ENCODE measurements at places on chromosomes 5 and 9.

- DNase-seq = no peak
These were observed 211.5 kb downstream of the MED10 start for GRCh38 chr5:6166698-6167394.

DNA sequence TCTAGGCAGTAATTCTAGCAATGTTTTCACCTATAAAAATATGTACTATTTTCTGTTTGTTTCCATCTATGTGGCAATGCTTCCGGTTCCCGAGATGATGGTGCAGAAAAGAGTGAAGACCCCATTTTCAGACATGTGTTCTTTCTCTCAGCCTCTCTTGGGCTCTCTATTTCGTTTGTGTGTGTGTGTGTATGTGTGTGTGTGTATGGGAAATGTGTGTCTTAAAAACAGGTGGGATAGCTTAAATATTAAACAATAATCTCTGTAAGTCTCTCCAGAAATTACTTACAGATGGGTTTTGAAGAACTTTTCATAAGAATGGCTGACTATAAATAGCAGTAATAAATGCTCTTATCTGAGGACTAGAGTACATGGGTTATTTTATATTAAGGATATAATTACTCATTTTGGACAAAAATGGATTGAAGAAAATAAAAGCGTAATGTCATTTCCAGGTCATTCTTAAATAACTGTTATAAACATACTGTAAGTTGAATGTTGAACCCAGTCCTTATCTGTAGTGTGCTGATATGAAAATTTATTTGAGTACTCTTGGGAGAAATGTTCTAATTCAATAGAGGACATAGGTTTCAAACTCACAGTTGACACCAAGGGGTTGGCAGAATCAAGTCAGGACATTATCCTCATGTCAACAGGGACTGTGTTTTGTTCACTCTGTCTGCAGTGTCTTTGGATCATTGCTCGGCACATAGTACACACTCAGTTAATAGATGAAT, 31.1 kb downstream of the PCSK5 start:
- no peak for DNase-seq

DNA sequence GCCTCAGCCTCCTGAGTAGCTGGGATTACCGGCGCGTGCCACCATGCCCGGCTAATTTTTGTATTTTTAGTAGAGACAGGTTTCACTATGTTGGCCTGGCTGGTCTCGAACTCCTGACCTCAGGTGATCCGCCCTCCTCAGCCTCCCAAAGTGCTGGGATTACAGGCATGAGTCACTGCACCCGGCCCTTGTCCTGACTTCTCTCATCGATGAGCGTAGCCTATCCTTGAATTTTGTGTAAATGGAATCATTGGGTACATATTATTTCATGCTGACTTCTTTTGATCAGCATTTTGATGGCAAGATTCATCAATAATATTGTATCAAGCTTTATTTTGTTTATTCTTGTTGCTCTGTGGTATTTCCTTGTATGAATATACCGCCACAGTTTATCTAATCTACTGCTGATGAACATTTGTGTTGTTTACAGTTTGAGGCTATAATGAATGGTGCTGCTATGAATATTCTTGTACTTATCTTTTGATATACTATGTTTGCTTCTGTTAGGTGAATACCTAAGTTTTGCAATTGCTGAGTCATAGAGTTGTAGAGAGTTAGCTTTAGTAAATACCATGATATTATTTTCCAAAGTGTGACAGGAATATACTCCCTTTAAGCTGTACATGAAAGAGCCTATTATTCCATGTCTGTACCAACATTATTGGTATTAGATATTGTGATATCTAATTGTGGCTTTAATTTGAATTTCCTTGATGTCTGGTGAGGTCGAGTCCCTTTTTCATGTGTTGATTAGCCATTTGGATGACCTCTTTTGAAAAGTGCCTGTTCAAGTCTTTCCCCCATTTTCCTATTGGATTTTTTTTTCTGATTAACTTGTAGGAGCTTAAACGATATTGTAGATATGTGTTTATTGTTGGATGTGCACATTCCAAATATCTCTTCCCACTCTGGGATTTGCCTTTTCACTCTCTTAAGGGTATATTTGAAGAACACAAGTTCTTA, 107.5 kb downstream of the RGS3 start:
- no peak for DNase-seq

DNA sequence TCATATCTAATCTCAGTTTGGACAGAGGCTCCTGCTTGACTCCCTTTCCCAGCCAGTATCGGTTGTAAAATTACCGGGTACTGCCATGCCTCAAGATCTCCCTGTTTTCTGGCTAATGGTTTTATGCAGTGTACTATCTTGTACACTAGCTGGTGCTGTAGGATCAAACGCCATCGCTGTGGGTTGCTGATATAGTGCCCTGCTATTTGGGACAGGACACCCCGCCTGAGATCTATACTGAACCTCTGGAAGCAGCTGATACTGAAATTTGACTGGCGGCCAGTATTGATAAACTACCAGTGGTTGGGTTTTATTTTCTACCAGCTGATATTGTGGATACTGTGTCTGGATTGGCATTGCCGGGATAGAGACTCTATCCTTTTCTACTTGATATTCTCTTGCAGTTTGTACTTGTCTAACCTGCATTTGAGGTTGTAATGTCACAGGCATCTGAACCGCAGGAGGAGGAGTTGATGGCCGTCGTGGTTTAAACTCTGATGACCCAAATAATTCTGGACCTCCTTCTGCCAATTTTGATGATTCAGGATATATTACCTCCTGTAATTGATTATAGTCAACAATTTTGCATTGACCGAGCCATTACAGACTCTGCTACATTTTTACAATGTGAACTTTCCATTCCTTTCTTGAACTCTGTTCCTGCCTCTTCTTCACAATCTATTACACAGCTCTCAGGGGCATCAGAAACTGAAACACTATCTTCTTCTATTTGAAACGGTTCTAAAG, 112.5 kb upstream of the LARP1 start:
- DNase-seq = peak; percentile 55

GRCh38 chr5:17340819-17341218, 123.4 kb downstream of the BASP1 start:
- DNase-seq = no peak

DNA sequence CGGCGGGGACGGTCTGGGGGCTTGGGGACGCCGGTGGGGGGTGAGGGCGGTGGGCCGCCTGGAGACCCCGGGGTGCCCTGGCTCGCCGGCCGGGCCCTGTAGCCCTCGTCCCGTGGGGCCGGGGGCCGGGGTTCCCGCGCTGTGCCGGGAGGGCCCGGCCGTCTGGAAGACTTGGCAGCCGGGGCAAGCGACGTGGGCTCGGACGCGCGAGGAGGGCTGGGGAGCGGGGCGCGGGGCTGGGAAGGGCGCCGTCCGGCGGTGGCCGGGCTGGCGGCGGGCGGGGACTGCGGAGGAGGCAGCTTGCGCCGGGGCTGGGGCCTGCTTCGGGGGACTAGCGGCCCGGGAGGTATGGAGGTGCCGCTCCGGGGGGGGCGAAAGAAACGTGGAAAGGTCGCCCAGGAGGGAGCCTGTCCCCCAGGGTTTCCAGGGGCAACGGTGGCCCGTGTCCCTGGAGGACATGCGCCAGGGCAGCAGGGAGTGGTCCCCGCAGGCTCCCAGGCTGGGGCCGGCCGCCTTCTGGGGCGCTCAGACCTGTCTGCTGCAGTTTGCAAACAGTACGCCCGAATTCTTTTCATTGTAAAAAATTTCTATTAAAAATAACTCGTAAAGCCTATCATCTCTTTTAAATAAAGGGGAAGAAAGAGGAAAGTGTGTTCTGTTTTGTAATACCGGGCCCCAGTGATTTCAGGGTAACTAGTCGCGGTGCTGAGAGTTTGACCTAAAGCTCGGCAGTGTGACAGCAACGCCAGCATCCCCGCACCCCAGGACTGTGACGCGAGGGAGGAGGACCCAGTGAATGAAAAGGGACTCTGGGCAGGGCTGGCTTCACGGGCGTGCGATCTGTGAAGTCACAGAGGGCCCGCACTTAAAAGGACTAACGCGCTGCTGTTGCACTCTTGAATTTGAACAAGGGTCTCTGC, 752 bp upstream of the ANKH start:
- DNase-seq = peak; percentile 78

DNA sequence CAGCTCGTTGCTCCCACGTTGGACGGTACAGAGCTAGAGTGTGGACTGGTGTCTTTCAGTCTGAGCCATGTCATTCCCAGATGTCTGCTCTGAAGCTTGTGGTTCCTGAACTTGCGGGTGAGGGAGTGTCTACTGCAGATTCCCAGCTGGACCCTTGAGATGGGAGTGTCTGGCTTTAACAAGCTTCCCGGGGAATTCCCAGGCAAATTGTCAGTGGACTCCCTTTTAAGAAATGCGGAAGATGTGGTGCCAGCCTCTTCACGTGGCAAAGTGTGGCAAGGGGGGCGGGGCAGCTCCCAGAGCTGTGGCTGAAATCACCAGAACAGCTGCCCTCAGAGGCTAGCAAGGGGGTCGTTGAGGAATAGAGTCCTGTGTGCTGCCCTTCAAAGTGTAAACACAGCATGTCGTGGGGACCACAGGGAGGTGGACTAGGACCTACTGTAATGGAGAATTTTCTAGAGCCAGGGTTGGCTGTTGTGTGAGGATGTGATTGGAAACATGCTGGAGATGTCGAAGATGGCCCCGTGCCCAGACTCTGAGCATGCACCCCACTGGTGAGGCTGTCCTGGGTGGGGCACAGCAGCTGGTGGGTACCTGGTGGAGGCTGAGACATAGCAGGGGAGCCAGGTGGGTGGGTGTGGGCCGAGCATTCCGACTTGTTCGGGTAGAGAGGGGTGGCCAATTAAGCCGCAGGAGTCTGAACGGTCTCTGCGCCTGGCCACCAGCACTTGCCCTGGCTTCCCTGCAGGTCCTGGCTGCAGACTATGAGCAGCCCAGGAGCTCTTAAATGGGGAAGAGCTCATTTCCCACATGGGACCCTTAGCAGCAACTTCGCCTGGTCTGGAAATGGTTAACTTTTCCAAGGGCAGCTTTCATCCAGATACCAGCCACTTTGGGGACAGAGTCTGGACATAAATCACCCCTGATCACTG, 37.4 kb downstream of the PRRX2 start:
- peak; percentile 97 for DNase-seq

DNA sequence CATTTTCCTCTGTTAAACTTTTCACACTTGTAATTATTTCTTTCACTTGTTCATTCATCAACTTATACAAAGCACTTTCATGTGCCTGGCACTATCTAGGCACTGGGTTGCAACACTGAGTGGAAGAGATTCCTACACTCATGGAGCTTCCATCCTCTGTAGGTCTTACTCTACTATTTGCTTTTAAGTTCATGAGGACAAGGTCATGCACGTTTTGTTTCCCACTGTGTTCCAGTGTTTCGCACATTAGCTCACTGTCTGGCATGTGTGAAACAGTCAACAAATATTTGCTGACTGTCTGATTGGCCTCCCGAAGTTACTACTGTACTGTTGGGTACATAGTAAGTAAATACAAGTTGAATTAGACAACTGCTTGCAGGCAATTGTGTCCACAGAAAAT, 87.9 kb upstream of the IFNK start:
- DNase-seq = no peak

DNA sequence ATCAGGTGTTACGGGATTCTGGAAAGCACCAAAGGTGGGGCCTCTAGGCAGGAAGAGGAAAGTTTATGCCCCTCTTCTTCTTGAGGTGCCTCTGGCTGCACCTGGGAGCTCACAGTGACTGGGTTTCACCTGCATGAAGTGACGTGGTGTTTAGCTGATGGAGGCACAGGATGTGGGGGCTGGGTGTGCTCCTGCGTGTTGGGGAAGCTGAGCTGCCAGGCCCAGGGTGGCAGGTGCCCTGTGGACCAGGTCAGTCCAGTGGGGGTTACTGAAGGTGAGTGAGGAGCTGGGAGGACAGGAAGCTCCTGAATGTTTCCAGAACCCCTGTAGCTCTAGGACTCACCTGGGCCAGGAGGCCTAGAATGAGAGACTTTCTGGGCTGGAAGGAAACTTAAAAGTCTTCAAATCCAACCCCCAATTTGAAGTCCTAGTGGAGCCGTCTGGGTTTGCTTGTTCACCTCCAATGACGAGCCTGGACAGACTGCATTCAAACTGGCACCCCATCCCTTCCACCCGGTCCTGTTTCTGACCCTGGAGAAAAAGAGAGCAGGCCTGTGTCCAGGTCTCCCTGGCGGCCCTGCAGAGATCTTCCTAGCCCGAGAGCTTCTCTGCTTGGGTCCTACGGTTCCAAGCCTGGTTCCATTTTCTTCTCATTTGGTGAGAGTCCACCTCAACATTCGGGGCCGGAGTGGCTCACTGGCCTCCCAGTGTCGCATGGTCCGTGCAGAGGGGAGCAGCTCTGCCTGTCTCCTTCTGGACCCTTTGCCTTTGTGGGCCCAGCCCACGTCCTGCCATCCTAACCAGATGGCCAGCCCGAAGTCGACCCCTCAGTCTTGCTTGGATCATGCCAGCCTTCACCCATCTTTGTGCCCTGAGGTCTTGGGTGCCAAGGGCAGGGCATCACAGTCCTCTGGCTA, 22.3 kb downstream of the TRAF1 start:
- DNase-seq = no peak

- no peak for DNase-seq
These were observed 99.3 kb downstream of the RGS3 start for GRCh38 chr9:113562653-113563381.

GRCh38 chr9:89765211-89765946, 160.6 kb downstream of the GADD45G start:
- no peak for DNase-seq

GRCh38 chr5:148381906-148382305, 1.9 kb upstream of the FBXO38 start:
- no peak for DNase-seq

- DNase-seq = no peak
These were observed 56.1 kb downstream of the KCNT1 start for GRCh38 chr9:135758056-135758455.

DNA sequence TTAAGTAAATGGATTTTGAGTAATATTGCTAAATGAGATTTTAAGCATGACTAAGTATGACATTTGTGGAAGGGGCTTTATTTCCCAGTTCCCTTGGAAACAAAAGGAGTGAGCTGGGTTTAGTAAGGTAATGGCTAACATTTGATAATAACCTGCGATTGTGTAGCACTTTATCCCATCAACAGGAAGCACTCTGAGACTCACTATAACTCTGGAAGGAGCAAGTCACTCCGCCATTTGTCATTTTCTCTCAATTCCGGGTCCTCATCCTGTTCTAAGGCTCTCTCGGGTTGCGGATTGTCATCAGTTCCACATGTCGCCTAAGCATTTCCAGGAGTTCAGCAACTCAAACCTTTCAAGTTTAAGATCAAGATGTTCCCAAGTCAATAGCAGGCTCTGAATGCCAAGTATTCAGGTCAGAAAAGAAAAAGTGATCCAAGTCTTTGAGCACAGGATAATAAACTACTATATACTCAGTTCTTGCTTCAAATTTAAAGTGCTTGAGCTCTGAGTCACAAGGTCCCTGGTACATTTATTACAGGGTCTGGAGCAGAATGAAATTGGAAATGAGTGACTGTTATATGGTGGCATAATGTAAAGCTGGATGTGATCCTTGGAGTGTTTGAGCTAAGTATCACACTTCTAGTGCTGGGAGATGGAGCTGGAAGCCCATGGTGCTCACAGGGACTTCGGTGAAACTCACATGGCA, 39.3 kb downstream of the CAPSL start:
- no peak for DNase-seq

GRCh38 chr5:136529081-136529480, 163.7 kb upstream of the TRPC7 start:
- DNase-seq = no peak

Data from GM23248 (cell line).